ENCODE measurements at places on chromosomes 12 and 14.

- DNase-seq: no peak
Measured at GRCh38 chr14:68785534-68786490, 7.1 kb downstream of the ZFP36L1 start.

DNA sequence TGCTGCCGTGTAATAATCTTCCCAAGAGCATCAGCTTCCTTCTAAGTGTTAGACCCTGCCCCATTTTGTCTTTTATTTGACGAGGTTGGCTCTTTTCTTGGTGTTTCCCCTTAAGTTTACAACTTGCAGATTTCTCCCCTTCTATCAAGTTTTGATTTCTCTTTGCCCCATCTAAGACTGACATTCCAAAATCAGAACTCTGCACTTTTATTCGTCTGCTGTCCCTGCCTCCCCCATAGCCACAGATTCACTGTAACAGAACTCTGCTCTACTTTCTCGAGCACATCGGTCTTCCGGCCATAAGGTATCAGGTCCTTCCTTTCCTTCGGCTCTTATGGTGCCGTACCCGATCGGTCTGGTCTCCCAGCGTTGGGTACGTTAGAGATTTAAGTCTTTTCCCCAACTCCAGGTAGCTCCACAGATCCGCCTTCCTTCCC, 563 bp downstream of the DCP1B start:
- no peak for DNase-seq

GRCh38 chr12:116922194-116922897, 11.6 kb downstream of the FBXW8 start:
- DNase-seq: no peak

DNA sequence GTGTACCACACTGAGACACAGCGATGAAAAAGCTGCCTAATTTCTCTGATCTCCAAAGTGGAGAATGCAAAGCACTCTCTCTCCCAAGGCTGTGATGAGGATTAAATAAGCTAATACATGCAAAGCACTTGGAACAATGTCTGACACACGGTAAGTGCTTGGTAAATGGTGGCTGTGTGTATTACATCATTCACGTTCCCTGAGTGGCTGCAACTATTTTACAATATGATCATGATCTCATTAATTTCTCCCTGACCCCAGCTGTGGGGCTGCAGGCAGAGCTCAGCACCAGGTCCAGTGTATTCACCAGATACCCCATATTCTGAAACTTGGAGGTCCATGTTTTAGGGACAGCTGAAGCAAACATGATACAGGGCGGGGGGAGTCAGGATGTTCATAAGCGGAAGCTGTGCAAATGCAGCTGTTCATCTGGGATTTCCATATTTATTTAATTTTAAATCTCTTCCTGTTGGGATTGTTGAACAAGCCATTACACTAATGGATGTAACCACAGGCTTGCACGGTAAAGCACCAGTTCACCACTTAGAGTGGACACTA, 106.4 kb downstream of the CCDC60 start:
- peak; percentile 55 for DNase-seq

DNA sequence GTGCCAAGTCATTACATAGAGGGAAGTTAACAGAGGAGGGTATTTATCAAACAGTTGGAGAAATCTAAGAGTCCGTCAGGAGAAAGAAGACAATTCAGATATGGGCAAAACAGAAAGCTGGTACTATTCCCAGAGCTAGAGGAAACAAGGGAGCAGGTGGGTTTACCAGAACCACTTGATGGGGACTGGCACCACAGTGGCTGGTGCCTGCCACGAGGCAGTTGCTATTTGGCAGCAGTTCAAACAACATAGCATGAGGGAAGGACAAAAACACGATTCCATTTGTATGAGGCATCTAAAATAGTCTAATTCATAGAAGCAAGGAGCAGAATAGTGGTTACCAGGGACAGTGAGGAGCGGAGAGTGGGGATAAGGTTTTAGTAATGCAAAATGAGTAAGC, 24.6 kb upstream of the KLRD1 start:
- DNase-seq: no peak

DNA sequence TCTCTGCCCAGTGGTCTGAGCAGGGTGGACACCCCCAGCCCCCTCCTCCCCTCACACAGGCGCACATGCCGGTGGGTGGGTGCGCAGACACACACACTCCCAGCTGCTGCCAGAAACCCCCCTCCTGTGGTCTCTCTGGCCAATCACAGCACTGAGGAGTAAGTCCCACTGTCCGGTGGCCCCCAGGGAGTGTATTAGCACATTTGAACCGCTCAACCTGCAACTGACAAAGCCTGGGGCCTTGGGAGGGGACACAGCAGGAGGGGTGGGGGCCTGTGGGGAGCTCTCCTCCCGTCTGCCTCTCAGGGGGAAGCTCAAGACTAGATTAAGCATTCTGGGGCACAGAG, 11.7 kb downstream of the FIGNL2 start:
- DNase-seq: no peak

GRCh38 chr12:79686171-79686570, 4.6 kb downstream of the PAWR start:
- no peak for DNase-seq

- no peak for DNase-seq
Measured at GRCh38 chr12:47305464-47305863, 225.7 kb upstream of the AMIGO2 start.

GRCh38 chr12:51721282-51721940, 127.1 kb downstream of the FIGNL2 start:
- DNase-seq: no peak

DNA sequence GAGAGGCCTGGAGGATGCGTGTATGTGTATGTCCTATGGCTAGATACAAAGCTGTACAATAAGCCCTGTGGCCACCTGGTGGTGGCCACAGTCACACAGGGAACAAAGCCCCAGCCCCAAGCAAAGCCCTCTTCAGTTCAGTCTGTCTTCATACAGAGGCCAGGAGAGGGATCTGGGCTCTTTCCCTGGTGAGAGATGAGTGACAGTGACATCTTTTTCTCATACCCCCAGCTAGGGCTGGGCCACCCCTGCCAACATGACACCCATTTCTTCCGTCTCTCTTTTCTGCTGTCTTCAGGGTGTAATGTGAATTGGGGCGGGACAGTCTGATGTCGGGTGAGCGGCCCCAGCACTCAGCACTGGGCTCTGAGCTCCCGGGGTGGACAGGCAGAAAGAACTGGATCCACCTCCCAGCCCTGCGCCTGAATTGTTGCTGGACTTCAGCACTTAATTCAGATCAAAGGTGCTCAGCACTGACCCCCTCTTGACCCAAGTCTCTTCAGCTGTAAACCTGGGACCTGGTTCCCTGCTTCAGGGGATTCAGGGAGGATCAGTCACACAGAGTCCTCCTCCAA, 59.8 kb downstream of the SERPINA3 start:
- no peak for DNase-seq

DNA sequence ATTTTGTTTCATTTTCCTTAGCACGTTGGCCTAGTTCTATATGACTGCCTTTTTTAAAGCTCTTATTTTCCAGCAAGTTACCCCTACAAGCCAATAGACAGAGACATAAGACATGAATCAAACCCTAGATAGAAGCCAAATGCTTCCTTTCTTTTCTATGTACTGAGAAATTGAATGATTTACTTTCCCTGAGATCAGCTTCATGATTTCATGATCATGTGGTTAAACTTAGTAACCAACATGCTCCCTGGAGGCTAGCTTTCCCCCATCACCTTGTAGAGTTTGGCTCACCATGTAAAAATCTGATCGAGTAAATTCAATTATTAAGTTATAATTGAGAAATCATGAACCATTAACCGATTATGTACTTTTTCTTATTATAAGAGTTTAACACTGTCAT, 148.1 kb upstream of the LRIG3 start:
- DNase-seq: no peak
